ENCODE measurements at places on chromosomes 12 and 14. TPM values are rescaled to one million over a fixed set of nuclear protein-coding genes. Genes with fewer than 3 reads are reported as not detected.

- DNase-seq, result no peak
These were observed 359.9 kb downstream of the NRXN3 start for GRCh38 chr14:78530078-78530477.

DNA sequence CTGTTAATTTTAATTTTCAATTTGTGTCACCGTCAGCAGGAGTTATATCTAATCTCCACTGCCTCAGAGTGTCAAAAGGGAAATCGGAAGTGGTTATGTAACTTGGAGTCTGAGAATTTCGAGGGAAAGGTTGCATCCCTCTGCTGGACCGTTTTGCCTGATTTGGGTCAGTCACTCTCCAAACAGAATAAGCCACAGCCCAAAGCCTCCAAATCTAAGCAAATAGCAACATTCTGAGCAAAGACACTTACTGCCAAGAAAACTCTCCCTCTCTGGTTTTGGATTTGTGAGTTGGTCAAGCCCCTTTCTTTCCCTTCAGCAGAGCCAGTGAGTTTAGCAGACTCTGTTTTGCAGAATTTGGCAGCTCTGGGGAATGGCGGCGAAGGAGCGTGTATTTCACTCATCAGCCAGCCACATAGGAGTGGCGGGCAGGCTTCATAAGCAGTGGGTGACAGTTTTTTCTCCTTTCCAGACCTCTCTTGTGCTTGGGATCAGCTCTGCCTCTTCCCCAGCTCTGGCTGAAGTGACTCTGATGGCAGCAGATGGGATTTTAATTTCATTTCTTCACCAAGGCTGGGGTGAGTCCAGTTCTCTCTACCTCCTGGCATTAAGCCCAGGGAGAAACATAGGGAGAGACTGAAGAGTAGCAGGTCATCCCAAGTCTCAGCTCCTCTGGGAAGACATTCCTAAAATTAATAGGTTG, 218.7 kb upstream of the NOS1 start:
- DNase-seq, result no peak

DNA sequence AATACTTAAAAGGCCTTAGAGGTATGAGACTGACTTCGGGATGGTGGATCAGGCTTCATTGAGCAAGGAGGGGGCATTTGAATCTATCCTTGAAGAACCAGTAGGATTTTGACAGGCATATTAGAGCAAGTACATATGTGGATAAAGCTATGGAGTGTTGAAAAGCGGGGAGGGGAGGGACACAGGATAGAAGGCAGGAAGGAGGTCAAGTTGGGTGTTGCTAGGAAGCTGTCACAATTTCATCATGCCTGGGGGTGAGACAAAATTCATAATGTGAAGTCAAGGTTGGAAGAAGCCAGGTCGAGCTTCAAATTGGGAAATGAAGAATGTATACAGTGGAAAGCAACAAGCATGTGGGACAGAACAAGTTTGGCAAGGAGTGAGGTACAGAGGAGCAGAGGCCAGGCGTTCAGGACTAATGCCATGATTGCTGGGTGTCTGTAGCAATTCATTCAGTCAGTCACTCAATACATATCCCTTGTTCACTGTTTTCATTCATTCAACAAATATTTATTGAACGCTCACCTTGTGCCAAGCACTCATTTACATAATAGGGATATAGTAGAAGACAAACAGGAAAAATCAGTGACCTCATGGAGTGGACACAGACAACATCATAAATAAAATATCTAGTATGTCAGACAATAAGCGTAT, 58.3 kb upstream of the LTA4H start:
- no peak for DNase-seq

DNA sequence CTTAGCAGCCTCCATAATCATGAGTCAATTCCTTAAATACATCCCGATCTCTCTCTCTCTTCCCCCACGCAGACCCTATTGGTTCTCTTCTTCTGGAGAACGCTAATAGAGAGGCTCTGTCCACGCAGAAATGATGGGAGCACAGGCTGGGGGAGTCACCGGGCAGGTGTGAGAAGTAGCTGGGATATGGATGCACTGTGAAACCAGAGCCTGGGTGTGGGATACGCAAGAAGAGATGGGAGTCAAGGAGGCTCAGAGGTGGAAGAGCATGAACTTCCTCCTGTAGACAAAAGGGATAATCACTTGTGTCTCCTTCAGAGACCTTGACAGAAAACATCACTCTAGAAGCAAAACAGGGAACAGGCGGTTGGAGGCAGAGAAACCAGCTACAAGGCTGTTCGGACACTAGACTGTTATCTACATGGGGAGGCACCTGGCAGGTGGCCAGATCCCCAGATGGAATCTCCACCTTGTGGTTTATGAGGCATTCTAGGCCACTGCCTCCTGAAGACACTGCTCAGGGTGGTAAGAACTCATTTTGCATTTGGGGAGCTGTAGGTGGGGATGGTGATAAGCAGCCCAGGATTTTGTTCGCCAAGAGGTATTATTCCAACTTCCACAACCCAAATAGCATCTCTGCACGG, 7.2 kb upstream of the SELPLG start:
- DNase-seq, result peak; percentile 67

GRCh38 chr12:89231686-89232085, 120.6 kb downstream of the DUSP6 start:
- no peak for DNase-seq

Gene WSCD2
- 2.4 TPM for total RNA-seq

- no peak for DNase-seq
These were observed 306.2 kb upstream of the DIO3 start for GRCh38 chr14:101254805-101255764.

GRCh38 chr14:87756661-87757060, 236.3 kb downstream of the GALC start:
- no peak for DNase-seq

DNA sequence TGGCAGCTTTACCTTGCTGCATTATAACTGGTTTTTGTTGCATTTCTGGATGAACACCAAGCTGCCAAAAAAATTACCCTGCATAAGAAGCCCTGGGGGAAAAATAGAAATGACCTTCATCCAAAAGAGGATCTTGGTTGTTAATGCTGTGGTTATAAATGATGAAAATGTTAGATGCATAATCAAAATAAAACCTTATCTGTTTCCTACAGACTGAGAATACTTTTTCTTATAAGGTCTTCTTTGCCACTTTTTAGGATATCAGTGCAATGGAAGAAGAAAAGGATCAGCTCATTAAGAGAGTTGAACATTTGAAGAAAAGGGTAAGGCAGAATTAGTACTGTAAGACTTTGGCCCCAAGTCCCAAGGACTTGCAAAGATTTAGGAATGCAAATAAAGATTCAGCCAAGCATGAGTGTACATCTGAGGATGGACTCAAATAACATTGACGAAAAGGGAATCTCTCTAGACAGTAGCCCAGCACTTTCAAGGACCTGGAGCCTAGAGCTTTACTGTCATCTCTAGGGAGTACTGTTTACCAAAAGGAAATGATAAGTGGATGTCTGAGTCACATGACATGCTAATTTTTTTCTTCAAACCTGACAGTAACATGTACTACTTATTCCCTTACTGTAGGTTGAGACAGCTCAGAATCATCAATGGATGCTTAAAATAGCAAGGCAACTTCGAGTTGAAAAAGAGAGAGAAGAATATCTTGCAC, 10.7 kb downstream of the IFT81 start:
- no peak for DNase-seq

GRCh38 chr14:35818346-35819115, 7.6 kb upstream of the BRMS1L start:
- DNase-seq, result peak; percentile 35

Gene MYBPC1
- total RNA-seq, result not detected

GRCh38 chr12:68040450-68041075, 51.3 kb downstream of the IFNG-AS1 start:
- DNase-seq, result no peak

DNA sequence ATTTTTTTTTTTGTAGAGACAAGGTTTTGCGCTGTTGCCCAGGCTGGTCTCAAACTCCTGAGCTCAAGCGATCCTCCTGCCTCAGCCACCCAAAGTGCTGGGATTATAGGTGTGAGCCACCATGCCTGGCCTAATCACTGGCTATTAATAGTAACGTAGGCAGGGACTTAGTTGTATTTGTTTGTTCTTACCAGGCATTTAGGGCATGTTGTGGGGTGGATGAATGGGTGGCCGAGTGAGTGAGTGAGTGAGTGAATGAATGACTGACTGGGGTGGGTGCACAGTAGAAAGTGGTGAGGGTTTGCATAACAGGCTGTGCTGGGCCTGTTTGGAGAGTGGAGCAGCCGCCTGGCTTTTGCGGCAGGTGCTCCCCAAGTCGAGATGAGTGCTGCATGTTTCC, 87.0 kb downstream of the FOXN4 start:
- DNase-seq, result no peak

Gene HOXC12
- total RNA-seq, result not detected

Gene ACTR6
- total RNA-seq, result 8.2 TPM

DNA sequence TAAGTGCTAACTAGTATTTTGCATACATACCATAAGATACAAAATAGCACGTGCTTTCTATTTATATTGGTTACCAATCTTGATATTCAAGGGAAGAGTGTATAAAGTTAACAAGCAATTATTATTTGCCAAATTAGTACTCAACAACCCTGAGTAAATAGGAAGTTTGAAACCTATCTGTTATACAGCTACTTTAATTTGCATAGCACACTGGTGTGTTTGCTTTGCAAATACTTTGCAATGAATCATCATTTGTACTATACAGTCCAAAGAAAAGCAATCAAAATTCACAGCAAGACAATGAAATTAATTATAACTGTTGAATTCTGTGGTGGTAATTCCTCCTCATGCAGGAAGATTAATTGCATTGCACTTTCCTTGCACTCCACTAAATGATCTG, 469.1 kb downstream of the PRKD1 start:
- DNase-seq, result no peak

GRCh38 chr12:42468341-42468821, 121.2 kb downstream of the PRICKLE1 start:
- no peak for DNase-seq

Gene MIP
- not detected for total RNA-seq

DNA sequence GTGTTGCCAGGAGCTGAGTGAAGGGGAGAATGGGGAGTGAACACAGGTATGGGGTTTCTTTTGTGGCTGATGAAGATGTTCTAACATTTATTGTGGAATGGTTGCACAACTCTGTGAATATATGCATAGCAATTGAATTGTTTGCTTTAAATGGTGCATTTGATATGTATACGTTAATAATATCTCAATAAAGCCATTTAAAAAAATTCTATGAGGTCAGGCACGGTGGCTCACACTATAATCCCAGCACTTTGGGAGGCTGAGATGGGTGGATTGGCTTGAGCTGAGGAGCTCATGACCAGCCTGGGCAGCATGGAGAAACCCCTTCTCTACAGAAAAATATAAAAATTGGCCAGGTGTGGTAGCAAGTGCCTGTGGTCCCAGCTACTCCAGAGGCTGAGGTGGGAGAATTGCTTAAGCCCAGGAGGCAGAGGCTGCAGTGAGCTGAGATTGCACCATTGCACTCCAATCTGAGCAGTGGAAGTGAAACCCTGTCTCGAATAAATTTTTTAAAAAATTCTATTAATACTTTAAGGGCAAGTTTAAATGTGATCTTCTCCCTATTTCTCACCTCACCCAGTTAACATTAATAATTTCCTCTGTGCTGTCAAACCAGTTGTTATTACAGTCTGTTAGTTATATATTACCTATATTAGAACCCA, 65.3 kb downstream of the DENND5B start:
- DNase-seq, result no peak

DNA sequence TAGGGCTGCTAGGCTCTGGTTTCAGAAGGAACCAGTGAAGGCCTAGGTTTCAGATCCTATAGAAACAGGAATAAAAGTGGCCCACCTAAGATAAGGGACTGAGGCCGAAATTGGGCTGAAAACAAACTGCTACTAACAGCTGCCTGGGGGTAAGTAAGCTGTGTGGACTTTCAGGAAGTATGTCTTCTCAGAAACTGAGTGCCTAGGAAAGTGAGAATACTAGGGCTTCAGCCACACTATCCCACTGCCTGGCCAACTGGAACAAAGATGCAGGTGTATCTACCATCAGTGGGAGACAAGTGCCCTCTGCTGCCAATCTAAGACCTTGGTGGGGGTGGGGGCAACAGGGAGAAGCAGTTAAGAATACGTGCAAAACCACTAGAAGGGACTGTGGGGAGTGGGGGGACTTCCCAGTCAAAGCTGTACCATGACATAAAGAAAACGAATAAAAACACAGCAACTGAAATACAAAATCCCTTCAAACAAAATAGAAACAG, 82.5 kb downstream of the MED13L start:
- DNase-seq, result no peak

Gene CFAP54
- total RNA-seq, result 0.08 TPM

Gene TMTC2
- total RNA-seq, result 6.5 TPM

DNA sequence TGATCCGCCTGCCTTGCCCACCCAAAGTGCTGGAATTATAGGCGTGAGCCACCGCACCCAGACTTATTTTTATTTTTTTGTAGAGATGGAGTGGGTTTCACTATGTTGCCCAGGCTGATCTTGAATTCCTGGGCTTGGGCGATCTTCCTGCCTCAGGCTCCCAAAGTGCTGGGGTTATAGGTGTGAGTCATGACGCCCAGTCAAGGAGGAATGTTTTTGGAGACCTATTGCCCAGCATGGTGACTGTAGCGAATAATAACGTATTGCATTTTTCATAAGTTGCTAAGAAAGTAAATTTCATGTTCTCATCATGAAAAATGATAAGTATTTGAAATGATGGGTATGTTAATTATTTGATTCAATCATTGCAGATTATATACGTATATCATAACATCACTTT, 46.5 kb downstream of the TEAD4 start:
- DNase-seq, result no peak

Gene HOXC13
- total RNA-seq, result not detected

Gene CCDC38
- total RNA-seq, result not detected

DNA sequence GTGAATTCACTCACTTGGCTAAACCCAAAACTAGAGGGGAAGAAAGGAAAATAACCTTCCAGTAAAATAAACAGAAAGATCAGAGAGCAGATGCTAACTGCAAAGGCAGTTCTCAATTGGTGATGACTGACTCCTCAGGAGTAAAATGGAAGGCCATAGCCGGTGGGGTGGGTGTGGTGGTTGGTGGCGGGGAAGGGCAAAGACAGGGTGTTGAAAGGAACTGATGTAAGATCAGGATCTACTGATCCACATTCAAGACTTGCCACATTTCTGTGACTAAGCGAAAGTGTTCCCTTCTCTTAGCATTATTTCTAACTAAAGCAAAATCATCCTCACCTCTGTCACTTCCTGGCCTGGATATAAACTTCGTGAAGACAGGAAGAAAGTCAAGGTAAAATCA, 26.3 kb upstream of the TC2N start:
- no peak for DNase-seq

GRCh38 chr12:47820631-47821345, 1.1 kb upstream of the HDAC7 start:
- peak; percentile 76 for DNase-seq

Gene ZFC3H1
- 17.6 TPM for total RNA-seq

- DNase-seq, result no peak
These were observed 341.2 kb upstream of the NAV3 start for GRCh38 chr12:77489331-77489970.

Gene OR6C2
- not detected for total RNA-seq

- DNase-seq, result no peak
These were observed 34.6 kb downstream of the LMNTD1 start for GRCh38 chr12:25518512-25518911.

DNA sequence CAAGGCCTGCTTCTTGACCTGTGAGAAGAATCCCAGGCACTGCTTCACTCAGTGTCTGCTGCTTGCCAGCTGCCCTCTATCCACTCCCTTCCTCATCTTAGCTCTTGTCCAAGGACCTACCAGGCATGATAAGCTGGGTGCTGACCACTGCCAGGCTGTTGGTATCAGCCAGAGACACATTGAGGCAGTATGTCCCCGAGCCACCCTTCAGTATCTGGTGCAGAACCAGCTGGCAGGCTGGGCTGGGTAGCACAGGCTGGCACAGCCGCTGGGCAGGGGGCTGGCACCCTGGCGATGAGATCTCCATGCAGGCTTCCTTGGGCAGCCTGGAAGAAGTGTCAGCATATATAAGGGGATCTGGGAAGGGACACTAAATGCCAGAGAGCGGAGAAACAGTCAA, 10.5 kb downstream of the PMEL start:
- DNase-seq, result no peak
